Coronary artery (tissue), 2 donors: ENCODE measurements at places on chromosomes 7 and 10.

DNA sequence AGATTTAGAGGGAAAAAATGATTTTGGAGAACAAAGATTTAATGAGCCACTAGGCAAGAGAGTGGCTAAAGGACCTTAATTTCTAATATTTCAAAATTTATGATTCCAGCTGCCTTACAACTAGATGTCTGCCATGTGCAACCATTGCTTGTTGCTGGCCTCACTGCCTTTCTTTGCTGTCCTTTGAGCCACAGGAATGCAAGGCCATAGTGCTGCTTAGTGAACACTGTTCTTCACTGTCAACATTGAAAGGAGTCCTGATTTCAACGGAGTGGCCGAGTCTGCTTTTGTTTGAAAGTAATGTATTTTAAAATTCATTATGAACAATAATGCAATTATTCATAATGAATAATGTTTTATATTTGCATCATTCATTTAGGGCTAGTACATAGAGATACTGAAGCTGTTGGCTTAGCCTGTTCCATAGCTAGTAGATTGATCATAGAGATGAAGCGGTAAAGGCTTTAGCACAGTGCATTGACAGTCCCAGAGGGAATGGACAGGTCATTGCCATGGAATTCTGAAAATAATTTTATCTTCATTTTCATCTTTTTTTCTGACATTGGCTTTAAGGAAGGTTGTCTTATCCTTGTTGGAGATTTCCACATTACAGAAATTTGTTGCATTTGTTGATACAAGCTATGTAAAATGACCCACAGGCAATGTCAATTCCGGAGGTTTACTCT lies 544.1 kb downstream of the AUTS2 start:
- DNase-seq = no peak

DNA sequence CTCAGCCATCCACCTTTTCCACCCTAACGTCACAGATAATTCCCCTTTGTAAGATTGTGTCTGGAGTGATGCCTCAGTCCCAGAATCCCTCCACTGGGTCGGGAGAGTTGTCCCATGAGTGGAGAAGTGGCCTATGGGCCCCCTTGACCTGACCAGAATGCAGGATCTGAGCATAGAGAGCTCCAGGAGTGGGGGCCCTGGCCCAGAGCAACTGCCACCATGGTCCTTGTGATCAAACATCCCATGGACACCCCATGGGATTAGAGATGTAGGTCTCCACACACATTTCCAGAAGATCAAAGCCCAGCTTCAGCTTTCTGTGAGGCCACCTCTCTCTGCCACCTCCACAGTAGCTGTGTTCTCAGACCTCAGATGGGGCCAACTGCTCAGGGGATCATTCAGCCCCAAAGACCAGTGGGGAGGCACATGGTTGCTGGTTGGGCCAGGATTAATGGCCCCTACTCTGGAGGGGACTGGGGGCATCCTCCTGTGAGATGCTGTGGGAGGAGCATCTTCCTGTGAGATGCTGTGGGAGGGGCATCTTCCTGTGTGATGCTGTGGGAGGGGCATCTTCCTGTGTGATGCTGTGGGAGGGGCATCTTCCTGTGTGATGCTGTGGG lies 28.5 kb upstream of the DPYSL4 start:
- DNase-seq = no peak

DNA sequence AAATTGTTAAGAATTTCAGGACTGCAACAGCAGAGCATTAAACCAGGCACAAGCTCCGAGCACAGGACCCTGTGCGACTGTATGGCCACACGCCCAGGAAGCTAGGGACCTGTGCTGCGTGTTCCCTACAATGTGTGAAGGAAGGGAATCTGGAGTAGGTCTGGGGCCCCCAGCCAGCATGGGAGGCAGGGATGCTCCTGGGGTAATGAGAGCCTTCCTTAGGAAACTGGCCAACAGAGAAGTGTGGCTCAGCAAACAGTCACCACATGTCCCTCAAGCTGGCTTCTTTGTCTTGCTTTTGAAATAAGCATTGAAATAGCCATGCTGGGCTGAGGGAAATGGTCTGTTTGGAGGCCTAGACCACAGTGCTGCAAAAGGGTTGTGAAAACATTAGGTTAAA lies 8.2 kb downstream of the BLNK start:
- no peak for DNase-seq

GRCh38 chr10:94000638-94001415 lies 7.1 kb downstream of the PLCE1 start:
- no peak for DNase-seq

DNA sequence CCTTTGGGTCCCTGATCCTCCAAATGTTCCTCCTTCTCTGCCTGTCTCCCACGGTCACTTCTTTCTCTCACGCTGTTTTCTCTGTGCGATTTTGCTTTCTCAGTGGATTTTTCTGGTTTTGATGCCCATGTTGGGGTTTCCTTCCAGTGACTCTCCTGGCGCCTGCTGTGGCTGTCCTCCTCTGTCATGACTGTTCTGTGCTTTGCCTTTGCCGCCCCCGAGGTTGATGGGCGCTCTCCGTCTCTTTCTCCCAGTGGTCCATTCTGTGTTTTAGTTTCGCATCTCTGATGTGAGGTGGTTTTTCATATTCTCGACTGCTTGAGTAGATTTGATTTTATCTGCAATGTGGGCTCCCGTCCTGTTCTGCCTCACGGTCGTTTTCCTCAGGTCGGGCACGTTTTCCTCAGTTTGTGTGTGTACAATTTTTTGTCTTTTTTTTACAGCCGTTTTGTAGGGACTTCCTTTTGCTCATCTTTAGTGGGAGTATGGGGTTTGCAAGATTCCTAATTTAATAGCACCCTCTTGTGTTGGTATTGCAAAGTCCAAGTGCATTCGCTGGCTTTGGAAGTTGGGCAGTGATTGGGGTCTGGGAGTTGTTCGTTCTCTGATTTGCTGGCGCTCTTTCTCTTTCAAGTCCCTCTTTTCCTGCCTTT lies 100.0 kb downstream of the INPP5A start:
- peak; percentile 63 for DNase-seq
